ENCODE measurements at places on chromosomes 11 and 22.

GRCh38 chr11:69892237-69892985, 73.2 kb upstream of the FGF3 start:
- DNase-seq = peak; percentile 69

GRCh38 chr22:24291515-24292201, 21.0 kb downstream of the SPECC1L start:
- no peak for DNase-seq

- peak; percentile 76 for DNase-seq
Measured at GRCh38 chr22:32904044-32904443, 102.5 kb downstream of the TIMP3 start.

DNA sequence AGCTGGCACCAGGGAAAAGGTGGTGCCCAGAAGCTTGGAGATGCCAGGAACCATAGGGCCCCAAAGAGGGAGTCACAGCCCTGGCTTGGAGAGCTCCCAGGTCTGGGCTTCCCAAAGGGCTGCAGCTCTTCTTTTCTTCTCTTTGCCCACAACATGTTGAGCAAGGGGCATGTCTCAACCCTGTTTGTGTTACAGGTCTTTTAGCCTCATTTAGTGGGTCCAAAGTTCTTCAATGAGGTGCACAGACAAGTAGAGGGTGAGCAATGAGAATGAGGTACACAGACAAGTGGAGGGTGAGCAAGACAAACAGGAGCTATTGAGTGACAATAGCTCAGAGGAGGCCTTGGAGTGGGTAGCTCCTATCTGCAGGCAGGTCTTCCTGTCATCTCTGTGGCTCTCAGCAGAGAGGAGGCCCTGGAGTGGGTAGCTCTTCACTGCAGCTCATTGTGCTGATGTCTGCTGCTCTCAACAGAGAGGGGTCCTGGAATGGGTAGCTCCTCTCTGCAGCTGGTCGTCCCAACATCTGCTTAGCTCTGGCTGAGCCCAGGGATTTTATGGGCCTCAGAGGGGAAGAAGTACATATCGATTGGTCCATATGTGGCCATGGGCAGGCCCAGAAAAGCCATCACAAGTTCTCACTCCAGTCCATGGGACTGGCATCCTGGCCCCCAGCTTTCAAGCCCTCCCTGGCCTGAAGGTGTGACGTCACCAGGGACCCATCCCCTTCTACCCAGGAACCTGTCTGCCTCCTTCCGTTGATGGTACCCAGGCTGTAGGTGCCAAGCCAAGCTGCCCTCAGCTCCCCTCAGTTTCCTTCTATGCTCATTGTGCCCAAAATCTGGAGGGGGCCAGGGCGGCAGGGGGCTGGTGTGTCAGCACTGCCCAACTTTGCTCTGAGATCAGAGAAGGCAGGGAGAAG, 34.9 kb downstream of the WBP2NL start:
- no peak for DNase-seq

GRCh38 chr22:25545672-25546071, 18.8 kb upstream of the GRK3 start:
- no peak for DNase-seq

- no peak for DNase-seq
Measured at GRCh38 chr11:134071766-134072402, 3.0 kb downstream of the JAM3 start.

DNA sequence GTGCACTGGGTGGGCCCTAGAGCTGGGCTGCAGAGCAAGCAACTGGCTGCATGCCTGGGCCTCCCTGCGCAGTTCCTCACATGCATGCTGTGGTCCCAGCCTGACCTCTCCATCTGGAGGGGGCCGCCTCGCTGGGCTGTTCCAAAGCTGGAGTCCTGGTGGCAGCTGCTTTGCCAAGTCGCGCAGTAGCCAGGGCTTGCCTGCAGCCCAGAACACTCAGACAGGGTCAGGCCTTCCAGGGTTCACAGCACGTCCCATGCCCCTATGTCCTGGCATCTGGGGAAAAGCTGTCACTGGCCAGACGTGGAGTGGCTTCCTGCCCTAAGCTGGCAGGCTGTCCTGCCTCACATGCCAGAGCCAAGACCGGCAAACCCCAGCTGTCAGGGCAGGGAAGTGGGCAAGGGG, 16.5 kb upstream of the CDC42EP2 start:
- no peak for DNase-seq

- DNase-seq = no peak
Measured at GRCh38 chr22:42820045-42820763, 36.9 kb downstream of the ARFGAP3 start.

DNA sequence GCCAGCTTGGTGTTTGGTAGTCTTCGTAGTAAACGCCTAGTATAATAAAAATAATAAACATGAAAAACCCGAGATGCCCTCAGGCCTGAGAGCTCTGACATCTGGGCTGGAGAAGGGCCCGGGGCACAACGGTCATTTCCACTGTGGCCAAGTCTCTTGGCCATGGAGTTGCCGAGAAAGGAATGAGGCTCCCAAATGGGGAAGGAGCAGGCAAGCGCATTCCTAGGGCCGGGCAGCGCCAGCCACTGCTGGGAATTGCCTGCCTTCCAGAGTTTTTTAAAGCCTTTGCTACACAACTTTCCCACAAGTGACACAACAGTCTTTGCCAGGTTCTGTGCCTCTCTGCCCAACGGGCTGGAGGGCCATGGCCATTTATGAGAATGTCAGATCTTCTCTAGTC, 103.4 kb downstream of the NAV2 start:
- DNase-seq = no peak

DNA sequence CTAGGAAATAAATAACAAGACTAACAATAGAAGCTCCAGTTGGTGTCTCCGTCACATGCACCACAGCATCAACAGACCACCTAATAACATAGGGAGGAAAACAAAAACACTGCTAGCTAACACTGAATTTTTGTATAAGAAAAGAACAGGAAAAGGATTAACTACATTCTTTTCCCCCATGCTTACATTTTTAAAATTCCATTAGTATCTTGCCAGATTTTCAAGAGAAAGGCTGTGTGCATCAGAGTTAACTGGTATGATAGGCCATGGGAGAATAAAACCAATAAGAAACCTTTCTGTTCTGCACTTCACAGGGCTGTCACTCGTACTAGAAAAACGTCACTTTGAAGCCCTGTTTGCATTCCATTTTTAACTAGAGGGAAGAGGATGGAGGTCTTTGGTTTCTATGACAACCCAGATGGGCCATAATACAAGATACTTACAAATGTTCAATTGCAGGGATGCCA, 79.0 kb downstream of the LARGE2 start:
- no peak for DNase-seq

DNA sequence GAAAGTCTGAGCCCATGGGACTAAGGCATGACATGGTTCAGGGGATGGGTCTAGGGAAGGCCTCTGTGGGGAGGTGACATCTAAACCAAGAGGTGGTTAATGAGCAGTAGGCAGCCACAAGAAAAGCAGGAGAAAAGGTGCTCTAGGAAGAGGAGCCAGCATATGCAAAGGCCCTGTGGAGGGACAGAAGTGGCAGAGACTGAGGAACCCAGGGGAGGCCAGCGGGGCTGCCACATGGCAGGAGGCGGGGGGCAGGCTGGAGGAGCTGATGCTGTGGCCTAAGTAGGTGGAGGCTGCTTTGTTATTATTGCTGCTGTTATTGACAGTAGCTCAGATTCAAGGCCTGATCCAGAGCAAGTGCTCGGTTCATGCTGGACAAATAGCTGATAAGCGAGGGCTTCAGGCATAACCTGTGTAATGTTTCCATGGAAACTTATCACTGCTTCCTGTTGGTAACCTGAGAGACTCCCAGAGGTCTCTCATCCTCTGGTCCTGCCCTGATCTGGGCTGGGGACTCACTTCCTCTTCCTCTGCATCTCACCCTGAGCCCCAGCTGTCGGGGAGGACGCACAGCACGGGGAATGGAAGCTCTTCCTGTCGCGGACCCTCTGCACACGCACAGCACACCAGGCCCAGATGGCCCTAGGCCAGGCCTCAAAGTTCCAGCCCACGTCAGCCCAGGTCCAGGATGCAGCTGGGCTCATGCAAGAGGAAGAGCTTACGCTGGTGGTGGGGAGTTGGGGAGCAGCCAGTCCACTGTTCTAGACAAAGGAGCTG, 75.2 kb upstream of the TP53I11 start:
- peak; percentile 68 for DNase-seq

- DNase-seq = no peak
Measured at GRCh38 chr11:60710482-60710881, 11.1 kb downstream of the MS4A8 start.

- no peak for DNase-seq
Measured at GRCh38 chr22:44037519-44038375, 13.6 kb downstream of the PARVB start.

- no peak for DNase-seq
Measured at GRCh38 chr11:60005360-60005759, 11.6 kb upstream of the OOSP4B start.

DNA sequence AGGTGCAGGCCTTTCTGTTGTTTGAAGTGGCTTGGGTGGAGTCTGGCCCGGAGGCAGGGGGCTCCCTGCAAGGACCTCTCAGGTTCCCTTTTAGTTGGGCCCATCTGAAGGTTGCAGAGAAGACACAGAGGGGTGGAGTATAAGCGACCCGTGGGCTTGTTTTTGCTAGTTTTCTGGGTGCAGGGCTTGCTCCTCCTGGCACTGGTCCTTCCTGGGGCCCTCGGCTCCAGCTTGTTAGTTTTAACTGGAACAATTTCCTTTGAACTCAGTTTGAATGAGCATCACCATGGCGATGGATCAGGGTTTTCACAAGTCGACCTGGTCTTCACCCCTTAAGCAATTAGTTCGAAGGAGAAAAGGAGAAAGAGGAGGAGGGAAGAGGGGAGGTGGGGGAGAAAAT, 28.5 kb upstream of the OAF start:
- no peak for DNase-seq

DNA sequence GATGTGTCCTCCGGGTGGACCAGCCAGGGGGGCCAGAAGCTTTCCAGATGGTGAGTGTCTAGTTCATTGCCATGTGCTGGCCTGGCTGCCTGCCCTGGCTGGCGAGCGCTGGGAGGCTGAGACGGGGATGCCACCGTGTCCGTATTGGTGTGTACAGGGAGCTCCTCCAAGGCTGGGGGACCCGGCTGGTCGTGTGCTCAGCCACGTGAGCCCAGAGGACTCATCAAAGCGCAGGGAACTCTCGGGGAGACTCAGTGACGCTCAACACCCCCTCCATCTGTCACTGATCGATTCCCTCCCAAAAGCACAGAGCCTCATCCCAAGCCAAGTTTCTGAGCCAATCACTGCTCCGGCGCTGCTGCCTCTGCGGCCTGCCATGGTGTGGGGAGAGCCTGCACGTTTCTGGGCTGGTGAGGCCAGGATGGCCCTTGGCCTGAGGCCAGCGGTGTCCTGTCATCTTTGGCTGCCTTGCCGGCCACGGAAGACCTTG, 423.7 kb downstream of the SHANK2 start:
- no peak for DNase-seq

DNA sequence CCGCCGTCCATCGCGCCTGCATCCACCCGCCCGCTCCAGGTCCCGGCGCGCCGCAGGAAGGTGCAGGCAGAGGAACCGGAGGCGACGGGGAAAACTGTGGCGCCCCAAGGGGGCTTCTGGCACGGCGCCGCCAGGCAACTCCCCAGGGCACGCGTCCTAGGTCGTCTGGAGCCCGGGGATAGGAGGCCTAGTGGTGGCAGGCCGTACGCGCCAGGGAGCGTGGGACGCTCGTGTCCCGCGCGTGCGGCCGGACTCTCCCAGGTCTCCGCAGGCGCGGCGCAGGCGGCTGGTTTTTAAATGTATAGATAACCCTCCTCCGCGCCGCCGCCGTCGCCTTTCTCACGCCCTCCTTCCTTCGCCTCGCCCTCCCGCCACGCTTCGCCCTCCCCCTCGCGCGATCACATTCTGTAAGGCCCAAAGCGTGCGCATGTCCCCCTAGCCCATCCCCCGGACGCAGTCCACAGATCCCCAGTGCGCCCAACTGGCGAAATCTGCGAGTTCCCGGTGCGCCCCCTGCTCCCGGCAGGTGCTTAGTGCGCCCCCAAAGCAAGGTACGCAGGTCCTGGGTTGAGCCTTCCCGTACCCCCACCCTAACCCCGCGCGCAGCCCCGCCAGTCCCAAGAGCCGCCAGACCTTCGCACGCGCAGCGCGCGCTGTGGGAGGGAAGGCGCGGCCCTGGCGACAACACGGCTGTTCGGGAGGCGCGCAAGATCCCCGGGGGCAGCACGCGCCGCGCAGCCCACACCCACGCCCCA, at the start of gene ASCL2:
Gene ASCL2 (minus strand): TSS at position 267 of the 755 bp plus-strand sequence. CDS start 256 bp downstream, at position 11.
- DNase-seq = no peak

DNA sequence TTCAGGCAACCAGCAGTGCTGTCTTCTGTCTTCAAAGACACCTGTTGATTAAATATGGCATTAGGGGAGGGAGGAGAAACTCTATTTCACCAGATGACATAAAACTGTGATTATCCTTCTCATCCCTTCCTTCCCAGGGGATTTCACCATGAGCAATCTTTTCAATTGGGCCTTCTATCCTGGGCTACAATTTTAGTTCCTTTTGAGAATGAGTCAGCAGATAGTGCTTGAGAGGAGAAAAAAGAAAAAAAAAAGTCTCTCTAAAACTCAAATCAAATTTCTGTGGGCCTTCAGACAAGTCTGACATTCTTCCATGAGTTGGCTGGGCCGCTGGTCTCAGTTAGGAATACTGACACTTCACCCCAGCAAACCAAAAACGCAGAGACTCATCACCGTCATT, 7.2 kb downstream of the FLI1 start:
- DNase-seq = no peak

GRCh38 chr11:27698872-27699241, 1.4 kb downstream of the BDNF start:
- DNase-seq = peak; percentile 73

DNA sequence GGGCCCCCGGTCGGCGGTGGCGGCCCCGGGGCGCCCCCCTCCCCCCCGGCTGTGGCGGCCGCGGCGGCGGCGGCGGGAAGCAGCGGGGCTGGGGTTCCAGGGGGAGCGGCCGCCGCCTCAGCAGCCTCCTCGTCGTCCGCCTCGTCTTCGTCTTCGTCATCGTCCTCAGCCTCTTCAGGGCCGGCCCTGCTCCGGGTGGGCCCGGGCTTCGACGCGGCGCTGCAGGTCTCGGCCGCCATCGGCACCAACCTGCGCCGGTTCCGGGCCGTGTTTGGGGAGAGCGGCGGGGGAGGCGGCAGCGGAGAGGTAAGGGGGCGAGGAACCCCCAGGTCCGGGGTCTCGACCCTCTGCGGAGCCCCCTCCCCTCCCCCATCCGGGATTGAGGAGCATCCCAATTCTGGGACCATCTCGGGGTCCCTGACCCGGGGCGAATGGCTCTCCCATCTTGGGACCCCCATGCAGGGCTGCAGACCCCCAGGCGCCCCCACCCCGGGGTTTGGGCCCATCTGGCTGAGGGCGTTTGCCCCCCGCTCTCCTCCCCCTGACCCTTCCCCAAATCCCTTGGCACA, 431 bp downstream of the KMT2A start:
- peak; percentile 35 for DNase-seq

GRCh38 chr11:130548491-130548833, 100.0 kb downstream of the ADAMTS15 start:
- DNase-seq = no peak
